ENCODE measurements at places on chromosomes 2 and 18.

GRCh38 chr2:151051574-151052220 is 210.0 kb downstream of the RBM43 start:
- DNase-seq, result peak; percentile 37

GRCh38 chr2:45259138-45259537 is 249.9 kb upstream of the SIX2 start:
- DNase-seq, result no peak

- DNase-seq, result no peak
Observed at GRCh38 chr2:126507425-126507911, 148.5 kb upstream of the GYPC start.

GRCh38 chr2:98747888-98748287 is 17.0 kb upstream of the MGAT4A start:
- no peak for DNase-seq

GRCh38 chr2:144780983-144781382 is 261.1 kb upstream of the ZEB2 start:
- DNase-seq, result no peak

- no peak for DNase-seq
Observed at GRCh38 chr2:29174937-29175336, 59.7 kb downstream of the CLIP4 start.

- DNase-seq, result peak; percentile 63
Observed at GRCh38 chr2:175450029-175450760, 268.7 kb upstream of the ATP5MC3 start.

DNA sequence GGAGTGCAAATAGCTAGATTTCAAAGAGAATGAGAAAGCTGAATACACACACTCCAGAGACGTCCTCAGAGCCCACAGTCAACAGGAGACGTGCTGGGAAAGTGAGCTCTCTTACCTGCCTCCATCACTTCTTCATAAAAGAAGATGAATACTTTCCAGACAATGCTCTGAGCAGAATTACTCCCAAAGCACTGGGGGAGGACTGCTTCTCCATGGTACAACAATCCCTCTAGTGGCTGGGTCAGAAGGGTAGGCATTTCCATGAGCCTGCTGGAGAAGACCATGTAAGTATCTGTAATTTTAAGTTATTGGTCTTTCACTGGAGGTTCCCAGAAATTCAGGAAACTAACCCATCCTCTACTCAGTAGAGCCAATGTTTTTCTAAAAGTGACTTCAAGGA is 190.3 kb downstream of the RBM43 start:
- no peak for DNase-seq

DNA sequence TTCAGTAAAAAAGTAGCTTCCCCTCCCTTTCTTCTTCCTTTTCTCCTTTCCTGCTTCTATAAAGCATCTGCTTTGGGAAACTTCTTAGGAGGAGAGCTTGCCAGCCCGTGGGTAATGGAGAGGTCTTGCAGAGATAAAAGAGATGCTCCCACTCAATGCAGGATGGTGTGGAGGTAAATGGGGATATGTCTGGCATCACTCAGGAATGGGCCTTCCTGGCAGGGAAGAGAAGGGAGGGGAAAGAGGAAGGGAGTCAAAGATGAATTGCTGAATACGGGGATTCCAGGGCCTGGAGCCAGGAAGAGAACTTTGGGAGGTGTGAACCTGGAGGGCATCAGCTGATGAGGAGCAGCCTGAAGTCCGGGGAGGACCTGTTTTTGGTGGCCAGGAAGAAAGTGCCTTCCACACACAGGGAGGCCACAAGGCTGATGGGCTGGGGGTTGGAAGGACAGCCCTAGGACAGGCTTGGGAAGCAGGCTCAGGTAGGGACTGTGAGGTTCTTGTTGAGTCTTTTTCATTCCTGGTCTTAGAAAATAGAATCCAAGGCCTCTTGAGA is 25.2 kb downstream of the IL1B start:
- DNase-seq, result no peak

GRCh38 chr2:234829074-234829455 is 122.8 kb upstream of the SH3BP4 start:
- DNase-seq, result no peak

All from NCI-H2171 (cell line).